Cardiac septum (tissue), 1 donor: ENCODE measurements at places on chromosomes 5 and 9. TPM values are rescaled to one million over a fixed set of nuclear protein-coding genes. Genes with fewer than 3 reads are reported as not detected.

Gene FOXD4L5
- total RNA-seq: 0.11 TPM

Gene C1QTNF2
- total RNA-seq: 1.3 TPM

Gene C9orf50
- total RNA-seq: 0.22 TPM

Gene TRIM7
- 6.4 TPM for total RNA-seq

Gene IL9
- not detected for total RNA-seq

Gene GZMA
- total RNA-seq: 0.65 TPM

Gene FOXI1
- total RNA-seq: not detected

Gene ZNF366
- total RNA-seq: 3.7 TPM

Gene SPATA31E1
- total RNA-seq: not detected

Gene DAPK1
- total RNA-seq: 2.9 TPM

Gene TMEM252
- total RNA-seq: not detected

Gene CSF2
- total RNA-seq: not detected

Gene GABRA1
- not detected for total RNA-seq

Gene TSPAN17
- 30.2 TPM for total RNA-seq

Gene CDKN2AIPNL
- total RNA-seq: 27.2 TPM

Gene SLIT3
- 16.6 TPM for total RNA-seq

Gene C5orf24
- total RNA-seq: 26.6 TPM

Gene ZDHHC11B
- total RNA-seq: 5.5 TPM

Gene LCN10
- total RNA-seq: 3.3 TPM

Gene LEAP2
- total RNA-seq: 2.2 TPM

Gene IL33
- 18.6 TPM for total RNA-seq

Gene GARIN3
- not detected for total RNA-seq

Gene FCN1
- 5.3 TPM for total RNA-seq

Gene EGFL7
- total RNA-seq: 85.3 TPM

Gene INSL6
- not detected for total RNA-seq

Gene CDK7
- 13.3 TPM for total RNA-seq

Gene RLN1
- total RNA-seq: 0.32 TPM

Gene TBC1D9B
- total RNA-seq: 41.3 TPM

Gene SPINK6
- not detected for total RNA-seq

Gene ZNF454
- 1.7 TPM for total RNA-seq

Gene COL23A1
- 16.5 TPM for total RNA-seq

Gene BRINP1
- 1.7 TPM for total RNA-seq

Gene AGGF1
- total RNA-seq: 16.9 TPM

Gene MARVELD2
- 0.62 TPM for total RNA-seq

Gene GAS1
- total RNA-seq: 9.0 TPM

Gene RHOBTB3
- total RNA-seq: 79.0 TPM

Gene RNF208
- total RNA-seq: 22.2 TPM

Gene SPEF2
- 2.2 TPM for total RNA-seq

Gene SPATA6L
- 2.4 TPM for total RNA-seq

Gene MCIDAS
- not detected for total RNA-seq
